ENCODE measurements at places on chromosomes 16 and 17.

- DNase-seq = no peak
Measured at GRCh38 chr17:20991276-20992037, 51.4 kb downstream of the USP22 start.

GRCh38 chr16:84759061-84759460, 59.3 kb downstream of the USP10 start:
- DNase-seq = no peak

DNA sequence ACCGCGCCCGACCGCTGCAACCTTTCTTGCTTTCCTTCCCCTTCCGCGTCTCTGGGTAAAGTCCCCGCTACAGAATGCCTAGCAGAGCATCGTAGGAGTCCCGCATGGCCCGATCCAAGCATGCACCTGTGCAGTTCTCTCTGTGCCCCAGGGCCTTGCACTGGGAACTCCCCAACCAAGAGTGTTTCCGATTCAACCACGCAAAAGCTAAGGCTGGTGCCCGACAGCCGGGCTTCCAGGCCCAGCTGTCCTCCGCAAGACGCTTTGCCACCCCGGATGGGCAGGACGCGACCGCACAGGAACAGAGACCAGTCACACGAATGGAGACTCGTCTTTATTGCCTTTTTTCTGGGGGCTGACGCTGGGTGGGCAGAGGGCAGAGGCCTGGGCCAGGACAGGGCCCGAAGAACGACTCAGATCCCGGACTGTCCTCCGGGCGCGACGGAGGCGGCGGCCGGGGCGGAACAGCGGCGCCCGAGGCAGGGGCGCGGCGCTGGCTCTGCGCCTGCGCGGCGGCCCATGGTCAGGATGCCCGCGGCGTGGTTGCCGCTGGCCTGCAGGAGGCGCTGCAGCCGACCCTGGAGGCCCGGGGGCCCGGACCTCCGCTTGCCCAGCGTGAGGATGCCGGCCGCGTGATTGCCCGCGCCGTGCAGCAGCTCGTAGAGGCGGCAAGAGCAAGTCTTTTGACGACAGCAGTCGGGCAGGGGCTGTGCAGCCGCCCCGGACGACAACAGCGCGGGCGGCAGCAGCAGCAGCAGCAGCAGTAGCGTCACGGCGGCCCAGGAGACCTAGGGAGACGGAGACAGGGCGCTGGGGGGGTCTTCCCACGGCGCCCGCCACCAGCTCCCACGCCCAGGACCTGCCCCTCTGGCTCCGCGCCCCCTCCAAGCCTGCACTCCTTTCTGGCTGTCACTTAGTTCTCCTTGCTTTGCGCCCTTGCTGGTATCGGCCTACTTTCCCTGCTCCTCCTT, 1.2 kb downstream of the HCRT start:
- DNase-seq = peak; percentile 98

DNA sequence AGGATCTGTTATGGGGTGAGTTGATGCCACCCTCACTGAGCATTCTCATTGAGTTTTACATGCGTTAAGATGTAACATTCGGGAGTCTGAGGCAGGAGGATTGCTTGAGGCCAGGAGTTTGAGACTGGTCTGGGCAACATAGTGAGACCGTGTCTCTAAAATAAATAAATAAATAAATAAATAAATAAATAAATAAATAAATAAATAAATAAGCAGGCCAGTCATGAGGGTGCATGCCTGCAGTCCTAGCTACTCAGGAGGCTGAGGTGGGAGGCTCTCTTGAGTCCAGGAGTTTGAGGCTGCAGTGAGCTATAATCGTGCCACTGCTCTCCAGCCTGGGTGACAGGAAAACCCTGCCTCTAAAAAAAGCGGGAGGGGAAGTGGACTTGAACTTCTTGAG, 90.3 kb downstream of the SNX29 start:
- no peak for DNase-seq

- DNase-seq = no peak
Measured at GRCh38 chr16:66295761-66296546, 70.5 kb upstream of the CDH5 start.

DNA sequence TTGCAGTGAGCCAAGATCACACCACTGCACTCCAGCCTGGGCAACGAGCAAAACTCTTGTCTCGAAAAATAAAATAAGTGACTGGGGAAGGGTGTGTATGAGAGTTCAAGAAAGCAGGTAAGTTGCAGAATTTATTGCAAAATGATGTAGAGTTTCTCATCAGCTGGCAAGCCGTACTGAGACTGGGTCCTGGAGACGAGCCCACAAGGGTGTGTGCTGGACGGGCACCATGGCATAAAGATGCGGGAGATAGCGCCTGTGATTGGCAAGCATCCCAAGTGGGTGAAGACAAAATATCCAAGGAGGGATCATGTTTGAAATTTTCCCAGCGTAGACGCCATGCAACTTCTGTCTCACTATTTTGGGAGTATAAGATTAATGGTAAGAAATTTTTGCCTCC, 59.4 kb downstream of the WNT3 start:
- DNase-seq = no peak

GRCh38 chr16:69796285-69797118, 34.4 kb downstream of the WWP2 start:
- peak; percentile 80 for DNase-seq

DNA sequence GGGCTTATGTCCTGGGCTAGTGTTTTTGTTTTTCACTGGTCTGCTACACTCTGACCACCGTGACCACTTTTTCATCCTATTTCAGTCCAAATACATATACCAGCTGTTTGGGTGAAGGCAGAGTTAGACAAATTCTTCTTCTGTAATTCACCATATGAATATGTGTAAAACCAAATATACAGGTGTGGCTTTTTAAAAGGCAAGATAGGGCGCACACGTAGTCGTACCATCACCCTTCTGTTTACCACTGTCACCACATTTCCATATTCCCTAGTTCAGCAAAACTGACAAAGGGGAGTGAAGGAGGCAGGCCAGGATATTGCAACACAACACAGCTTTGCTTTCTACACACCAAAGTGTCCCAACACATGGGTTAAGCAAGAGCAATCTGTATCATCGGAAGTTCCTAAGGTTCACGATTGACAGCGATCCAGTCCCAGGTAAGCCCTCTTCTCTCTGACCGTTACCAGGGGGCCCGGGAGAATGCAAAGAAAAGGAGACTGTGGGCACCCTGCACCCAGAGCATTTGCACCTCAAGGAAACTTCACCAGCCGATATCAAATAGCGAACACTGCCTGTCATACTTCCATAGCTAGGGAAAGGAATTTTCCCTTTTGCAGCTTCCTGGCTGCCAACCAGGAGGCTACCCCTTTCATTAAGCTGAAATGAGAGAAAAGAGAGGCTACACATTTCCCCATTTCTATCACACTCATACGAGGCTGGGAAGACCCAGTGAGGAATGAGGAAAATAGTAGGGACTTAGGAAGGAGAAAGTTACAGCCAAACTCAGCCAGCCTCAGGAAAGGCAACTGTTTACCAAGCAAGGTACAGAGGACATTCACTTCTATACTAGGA, 23.1 kb downstream of the CREBBP start:
- peak; percentile 61 for DNase-seq

GRCh38 chr16:25605381-25605780, 86.4 kb upstream of the HS3ST4 start:
- DNase-seq = no peak

GRCh38 chr16:66931665-66932064, 2.5 kb downstream of the CIAO2B start:
- DNase-seq = no peak

- DNase-seq = no peak
Measured at GRCh38 chr17:77083531-77083930, 57.2 kb upstream of the SEC14L1 start.

DNA sequence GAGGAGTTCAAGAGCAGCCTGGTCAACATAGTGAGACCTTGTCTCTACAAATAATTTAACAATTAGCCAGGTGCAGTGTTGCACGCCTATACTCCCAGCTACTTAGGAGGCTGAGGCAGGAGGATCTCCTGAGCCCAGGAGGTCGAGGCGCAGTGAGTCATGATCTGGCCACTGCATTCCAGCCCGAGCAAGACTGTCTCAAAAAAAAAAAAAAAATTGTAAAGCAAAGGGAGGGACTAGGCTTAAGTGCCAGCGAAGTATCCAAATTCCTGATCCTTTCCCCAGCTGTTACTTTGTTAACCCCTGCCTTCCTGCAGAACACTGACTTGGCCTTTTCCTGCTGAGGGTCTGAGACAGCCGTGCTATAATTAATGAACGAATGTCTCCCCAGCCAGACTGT, 2.7 kb downstream of the GDPD3 start:
- DNase-seq = no peak

DNA sequence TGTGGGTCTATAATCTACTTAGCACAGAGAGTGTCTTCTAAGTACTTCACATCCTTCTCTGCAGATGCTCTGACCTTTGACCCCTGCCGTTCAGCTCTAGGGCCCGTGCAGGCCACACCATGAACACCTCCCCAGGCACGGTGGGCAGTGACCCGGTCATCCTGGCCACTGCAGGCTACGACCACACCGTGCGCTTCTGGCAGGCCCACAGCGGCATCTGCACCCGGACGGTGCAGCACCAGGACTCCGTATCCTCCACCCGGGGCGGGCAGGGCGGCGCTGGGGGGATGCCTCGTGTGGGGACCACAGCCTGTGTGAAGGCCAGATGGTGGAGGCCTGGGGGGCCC, 686 bp downstream of the MLST8 start:
- DNase-seq = no peak

DNA sequence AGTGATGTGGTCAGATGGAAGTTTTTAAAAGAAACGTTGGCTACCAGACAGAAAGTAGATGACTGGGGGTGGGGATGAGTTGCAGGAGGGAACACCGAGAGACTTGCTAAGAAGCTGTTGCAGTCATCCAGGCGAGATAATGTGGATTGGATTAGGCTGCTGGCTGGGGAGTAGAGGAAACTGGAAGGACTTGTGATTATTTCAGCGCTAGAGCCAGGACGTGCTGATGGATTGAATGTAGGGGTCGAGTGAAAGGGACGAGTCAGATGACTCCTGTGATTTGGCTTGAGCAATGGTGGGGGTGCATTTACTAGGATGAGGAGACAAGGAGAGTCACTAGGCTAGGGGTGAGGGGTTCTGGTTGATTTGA, 88.5 kb downstream of the CLEC16A start:
- peak; percentile 75 for DNase-seq

DNA sequence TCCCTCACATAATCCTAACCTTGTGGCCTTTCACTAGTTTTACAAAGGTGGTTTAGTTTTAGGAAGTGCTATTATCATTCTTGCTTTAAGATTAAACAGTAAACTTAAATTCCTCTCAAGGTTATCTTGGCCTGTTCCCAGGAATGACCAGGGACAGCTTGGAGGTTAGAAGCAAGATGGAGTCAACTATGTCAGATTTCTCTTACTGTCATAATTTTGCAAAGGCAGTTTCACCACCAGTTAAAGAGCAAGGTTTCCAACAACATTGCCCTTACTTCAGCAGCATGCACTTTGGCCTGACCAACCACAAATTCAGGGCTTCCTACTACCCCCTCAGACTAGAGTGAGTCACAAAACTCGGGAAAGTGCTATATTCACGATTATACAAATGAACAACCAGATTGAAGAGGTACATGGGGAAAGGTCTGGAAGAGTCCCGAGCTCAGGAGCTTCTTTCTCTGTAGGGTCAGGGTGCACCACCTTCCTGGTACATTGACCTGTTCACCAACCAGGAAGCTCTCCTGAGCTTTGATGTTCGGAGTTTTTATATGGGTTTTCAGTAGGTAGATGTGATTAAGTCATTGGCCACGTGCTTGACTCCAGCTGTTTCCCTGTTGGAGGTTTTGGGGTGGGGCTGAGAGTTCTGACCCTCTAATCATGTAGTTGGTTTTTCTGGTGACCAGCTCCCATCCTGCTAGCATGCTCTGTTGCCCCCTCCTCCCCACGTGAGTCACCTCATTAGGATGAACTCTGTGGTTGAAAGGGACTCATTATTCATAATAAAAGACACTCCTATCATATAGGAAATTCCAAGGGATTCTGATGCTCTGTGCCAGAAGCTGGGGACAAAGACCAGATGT, 19.4 kb downstream of the RHOT1 start:
- DNase-seq = peak; percentile 73

DNA sequence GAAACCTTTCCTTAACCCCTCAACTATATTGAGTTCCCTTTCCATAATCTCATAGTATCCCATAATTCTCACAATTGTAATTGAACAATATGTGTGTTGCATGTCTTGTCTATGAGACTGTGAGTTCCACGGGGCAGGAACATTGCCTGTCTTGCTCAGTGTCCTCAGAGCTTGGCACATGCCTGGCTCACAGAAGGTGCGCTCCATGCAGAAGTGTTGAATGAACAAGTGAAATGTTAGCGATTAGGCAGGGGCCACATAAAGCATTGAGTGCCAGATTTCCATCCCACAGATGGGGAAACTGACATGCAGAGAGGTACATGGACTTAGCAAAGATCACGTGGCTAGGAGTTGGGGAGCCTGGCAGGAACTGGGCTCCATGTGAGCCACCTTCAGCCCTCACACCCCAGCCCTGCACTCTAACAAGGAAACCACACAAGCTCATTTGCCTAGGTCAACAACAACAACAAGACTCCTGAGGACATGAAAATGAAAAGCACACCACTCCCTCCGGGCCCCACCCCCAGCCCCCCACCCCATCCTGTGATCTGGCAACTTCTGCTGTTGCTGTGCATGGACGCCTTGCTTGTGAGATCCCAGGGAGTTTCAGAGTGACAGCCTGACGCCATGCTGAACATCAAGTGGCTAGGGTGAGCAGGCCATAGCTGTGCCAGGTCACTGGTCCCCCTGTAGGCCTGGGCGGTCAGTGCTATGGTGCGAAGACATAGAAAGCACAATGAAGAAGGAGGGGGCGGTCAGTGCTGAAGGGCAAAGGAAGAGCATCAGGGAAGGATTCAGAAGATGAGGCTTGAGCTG, 5.0 kb downstream of the PIK3R5 start:
- no peak for DNase-seq

- DNase-seq = no peak
Measured at GRCh38 chr16:27232061-27232900, 29.0 kb downstream of the KDM8 start.

GRCh38 chr17:78000341-78000740, 41.8 kb downstream of the TNRC6C start:
- peak; percentile 40 for DNase-seq

- no peak for DNase-seq
Measured at GRCh38 chr16:86211800-86212199, 298.5 kb upstream of the FOXF1 start.

GRCh38 chr17:69335058-69335457, 8.1 kb upstream of the ABCA5 start:
- DNase-seq = peak; percentile 66

DNA sequence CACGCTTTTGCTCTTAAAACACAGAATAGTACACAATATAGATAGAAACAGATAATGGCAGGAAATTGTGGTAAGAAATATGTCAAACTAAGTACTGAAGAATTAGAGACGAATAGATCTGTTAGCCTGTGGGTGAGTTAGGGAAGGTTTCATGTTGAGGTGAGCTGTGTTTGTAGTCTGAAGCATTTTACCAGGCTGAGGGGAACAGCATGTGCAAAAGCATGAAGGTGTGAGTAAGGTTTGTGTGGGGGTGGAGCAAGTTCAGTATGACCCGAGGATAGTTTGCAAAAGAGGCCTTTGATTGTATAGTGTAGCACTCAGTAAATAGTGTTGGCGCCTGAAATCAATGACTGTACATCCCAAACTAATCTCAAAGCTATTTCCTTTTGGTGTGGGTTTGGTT, 13.8 kb downstream of the IGSF6 start:
- DNase-seq = peak; percentile 56

GRCh38 chr17:49882434-49882833, 34.6 kb upstream of the TAC4 start:
- no peak for DNase-seq

- no peak for DNase-seq
Measured at GRCh38 chr17:1673041-1673785, 11.5 kb downstream of the PRPF8 start.

Measured in GM03348 (cell line).